EL (cell line): ENCODE measurements at places on chromosomes 6 and 20.

DNA sequence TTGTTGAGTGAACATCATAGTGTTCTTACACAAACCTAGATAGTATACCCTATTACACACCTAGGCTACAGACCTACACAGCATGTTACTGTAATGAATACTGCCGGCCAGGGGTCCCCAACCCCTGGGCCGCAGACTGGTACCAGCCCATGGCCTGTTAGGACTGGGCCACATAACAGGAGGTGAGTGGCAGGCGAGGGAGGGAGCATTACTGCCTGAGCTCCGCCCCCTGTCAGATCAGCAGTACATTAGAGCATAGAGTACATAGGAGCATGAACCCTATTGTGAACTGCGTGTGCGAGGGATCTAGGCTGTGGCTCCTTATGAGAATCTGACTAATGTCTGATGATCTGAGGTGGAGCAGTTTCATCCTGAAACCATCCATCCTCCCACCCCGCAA, 126.3 kb downstream of the PRND start:
- no peak for DNase-seq

DNA sequence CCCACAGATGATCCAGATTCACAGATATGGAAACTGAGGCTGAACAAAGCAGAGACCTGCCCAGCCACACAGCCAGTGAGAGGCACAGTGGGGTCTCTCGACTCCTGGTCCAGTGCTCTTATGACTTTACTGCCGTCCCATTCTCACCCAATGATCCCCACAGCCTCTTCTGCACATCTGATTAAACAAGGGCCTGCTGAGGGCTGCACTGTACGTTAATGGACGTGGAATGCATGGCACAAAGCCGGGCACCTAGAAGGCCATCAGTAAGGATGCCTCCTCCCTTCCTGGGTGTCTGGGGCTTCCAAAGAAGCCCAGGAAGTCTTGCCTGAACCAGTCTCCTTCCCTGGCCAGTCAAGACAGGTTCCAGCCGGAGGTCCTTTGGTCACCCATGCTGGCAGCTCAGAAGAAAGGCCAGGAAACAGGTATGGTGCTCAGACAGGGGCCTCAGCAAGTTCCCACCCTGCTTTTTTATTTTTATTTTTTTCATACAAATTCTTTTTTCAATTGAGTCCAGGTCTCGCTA, 3.8 kb downstream of the TFEB start:
- no peak for DNase-seq

DNA sequence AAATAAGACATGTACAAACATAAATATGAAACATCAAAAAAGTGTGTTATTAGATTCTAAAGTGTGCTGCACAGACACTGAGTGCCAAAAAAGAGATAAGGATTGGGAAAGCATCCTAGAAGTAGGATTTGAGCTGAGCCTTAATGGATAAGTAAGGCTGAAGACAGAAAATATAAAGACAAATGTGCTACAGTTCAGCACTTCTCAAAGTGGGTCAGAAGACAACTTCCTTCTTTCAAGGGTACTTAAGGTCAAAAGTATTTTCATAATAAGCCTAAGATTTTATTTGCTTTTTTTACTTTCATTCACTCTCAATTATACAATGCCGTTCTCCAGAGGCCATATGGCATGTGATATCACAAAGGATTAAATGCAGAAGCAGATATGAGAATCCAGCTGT, 16.8 kb downstream of the USP45 start:
- no peak for DNase-seq

GRCh38 chr6:26545627-26546026, 7.5 kb downstream of the HMGN4 start:
- DNase-seq, result no peak

GRCh38 chr6:162581988-162582780, 145.4 kb downstream of the PRKN start:
- DNase-seq, result no peak

DNA sequence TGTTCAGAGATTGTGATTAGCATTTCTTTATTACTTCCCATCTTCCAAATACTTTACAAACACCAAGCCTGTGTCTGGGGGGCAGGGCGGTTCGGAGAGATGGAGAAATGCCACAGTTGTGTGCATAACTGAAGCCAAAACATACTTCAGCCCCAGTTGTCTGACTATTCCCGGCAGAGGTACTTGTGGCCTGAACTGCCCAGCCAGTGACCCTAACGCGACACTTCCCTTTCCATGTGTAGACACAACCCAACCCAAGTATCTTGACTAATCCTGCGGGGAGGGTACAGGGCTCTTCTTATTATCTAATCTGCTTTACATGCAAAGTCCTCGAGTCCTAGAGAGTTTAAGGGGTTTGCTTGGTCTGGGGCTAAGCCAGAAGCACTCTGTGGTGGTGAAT, 46.2 kb downstream of the ISM1 start:
- no peak for DNase-seq

DNA sequence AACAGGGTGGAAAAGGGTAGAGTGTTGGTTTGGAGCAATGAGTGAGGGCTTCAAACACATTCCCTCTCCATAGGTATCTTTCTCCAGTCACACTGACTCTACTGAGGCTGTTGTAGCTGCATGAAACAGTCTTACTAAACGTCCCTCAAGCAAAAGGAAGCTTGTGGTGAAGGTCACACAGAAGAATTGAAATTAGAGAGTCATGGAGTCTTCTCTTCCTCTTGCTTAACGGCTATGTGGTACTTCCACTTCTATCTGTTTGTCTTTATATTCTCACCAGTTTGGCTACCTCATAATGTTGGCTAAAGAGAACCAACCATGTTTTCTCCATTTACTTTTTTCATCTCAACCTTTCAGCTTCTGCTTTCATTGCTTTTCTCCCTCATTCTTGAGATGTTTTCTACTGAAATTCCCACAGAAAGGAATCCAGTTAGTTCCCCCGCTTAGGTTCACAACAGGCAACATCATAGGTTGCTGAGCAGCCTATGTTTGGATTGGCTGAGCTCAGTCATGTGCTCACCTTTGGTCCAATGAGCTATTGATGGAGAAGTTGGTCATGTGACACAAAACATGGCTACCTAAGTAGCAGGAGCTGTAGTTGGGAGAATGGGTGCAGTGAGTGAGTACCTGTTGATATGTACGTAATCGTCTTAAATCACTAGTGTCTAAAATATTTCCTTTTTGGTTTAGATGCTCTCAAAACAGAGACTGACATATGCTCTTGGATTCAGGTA, 99.8 kb downstream of the SNAP25 start:
- DNase-seq, result no peak

- no peak for DNase-seq
Measured at GRCh38 chr6:15332446-15332845, 86.6 kb downstream of the JARID2 start.

DNA sequence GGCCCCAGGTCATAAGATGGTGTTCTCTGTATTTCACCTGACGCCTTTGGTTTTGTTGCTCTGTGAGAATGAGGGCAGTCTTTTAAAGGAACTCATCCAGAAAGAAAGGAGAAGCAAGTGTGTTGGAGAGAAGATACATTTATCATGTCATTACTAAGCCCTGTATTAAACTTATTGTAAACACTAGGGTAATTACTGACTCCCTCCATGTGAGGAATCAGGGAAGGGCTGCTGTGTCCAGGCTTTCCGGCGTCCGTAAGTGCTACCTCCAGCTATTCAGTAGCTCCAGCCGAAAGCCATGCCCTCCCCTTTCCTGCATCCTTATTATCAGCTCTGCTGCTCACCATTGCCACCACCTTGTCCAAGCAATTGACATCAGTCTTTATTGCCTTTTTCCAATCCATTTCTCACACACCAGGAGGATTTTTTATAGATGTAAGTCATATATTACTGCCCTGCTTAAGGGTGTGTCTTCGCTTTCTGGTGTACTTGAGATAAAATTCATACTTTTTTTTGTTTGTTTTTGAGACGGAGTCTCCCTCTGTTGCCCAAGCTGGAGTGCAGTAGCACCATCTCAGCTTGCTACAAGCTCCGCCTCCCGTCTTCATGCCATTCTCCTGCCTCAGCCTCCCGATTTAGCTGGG, 94.7 kb downstream of the RPP40 start:
- no peak for DNase-seq

DNA sequence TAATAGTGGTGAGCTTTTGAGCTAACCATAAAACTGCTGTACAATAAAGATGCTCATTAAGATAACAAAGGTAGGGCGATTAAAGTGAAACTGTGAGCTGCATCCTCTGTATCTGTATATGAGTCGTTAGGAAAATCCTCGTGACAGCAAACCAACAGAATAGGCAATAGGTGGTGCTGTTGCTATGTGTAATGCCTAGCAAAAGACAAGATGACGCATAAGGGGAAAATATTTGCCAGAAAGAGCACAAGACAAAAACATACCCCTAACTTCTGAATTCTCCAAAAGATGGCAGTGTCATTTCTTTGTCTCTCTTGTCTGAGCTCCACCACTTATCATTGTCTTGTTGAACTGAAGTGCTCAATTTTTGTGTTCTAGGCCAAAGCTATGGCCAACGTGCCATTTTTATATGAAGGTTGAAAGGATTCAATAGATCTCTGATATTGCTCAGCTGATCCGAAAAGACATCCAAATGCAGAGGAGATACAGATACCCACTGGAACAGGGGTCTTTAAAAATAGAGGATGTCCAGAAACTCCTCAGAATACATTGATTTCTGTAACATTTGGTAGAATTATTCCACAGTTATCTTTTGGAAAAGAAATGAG, 56.3 kb upstream of the ANKEF1 start:
- DNase-seq, result peak; percentile 86

DNA sequence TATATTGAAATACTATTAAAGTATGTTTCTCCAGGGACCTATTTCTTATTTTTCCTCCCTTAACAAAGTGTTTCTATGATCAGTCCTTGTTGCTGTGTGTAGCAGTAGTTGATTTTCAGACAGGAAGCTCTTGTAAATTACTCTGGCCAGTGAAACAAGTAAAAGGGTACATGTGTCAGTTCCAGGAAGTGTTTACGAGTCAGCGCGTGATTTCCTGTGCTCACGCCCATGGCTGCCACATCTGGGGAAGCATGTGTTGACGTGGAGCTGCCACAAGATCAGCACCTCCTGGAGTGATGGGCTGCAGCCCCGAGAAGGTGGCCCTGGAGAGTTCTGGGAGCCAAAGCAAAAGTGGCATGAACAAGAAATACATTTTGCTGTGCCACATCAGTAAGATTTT, 38.6 kb upstream of the GGTLC1 start:
- DNase-seq, result no peak

- DNase-seq, result peak; percentile 48
Measured at GRCh38 chr6:52284131-52284459, 447 bp downstream of the MCM3 start.

DNA sequence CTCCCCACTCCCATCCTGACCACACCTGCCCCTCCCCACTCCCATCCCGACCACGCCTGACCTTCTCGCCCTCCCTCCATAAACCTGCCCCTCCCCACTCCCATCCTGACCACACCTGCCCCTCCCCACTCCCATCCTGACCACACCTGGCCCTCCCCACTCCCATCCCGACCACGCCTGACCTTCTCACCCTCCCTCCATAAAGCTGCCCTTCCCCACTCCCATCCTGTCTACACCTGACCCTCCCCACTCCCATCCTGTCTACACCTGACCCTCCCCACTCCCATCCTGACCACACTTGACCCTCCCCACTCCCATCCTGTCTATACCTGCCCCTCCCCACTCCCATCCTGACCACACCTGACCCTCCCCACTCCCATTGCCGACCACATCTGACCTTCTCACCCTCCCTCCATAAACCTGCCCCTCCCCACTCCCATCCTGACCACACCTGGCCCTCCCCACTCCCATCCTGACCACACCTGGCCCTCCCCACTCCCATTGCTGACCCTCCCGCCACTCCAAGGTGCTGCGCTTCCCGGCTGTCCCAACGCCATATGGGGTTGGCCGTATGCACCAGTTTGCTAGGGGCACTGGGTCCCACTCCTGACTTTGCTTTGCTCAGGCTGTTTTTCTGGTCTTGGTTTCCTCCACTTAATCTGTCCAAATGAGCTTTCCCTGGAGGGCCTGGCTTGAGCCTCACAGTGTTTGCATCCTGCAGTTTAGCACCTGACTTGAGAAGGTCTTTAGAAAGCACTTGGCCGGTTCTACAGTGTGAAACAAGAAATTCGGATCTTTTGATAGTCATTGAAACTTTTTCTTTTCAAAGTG, 2.9 kb downstream of the KIF25 start:
- DNase-seq, result no peak

DNA sequence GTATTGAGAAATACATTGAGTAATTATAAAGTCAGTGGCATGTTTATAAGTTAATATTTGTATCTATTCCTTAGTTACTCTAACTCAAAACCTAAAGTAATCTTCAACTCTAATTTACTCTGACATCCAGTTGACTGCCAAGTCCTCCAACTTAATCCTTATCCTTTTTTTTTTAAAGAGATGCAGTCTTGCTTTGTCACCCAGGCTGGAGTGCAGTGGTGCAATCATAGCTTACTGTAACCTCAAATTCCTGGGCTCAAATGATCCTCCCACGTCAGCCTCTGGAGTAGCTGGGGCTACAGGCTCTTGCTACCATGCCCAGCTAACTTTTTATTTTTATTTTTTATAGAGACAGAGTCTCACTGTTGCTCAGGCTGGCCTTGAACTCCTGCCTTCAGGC, 24.4 kb downstream of the PTPN1 start:
- peak; percentile 84 for DNase-seq

DNA sequence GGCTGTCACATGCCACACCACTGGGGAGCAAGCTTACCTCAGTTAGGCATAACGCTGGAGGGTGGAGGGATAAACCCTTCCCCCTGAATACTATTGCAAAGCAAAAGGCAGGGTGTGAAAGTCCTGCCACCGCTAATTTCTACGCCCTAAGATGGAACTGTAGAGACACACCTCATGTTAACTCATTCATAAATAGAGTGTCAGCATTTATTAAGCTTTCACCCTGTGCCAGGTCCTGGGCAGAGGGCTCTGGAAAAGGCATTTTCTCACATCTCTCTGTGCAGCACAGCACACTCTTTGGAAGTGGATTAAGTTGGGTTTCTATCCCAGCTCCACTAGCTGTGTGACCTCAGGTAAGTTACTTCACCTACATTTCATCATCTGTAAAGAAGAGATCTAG, 21.8 kb downstream of the TMEM14B start:
- no peak for DNase-seq

- DNase-seq, result no peak
Measured at GRCh38 chr6:46219661-46220060, 48.9 kb upstream of the ENPP5 start.

DNA sequence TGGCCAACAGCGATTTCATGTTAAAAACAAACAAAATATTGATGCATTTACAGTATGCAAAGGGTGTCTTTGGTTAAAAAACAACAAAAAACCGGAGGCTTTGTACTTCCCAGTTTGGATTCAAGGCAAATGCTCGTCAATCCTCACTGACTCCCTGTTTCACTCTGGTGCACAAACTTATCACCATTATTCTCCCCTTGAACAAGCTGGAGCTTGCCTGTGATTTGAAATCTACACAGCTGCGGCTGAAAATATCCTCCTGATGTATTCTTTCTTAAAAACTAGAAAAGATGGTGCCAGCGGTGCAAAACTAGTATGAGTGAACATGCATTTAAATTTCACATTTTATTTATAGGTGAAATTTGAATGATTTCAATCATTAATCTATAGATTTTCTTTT, 3.3 kb downstream of the PERP start:
- no peak for DNase-seq

DNA sequence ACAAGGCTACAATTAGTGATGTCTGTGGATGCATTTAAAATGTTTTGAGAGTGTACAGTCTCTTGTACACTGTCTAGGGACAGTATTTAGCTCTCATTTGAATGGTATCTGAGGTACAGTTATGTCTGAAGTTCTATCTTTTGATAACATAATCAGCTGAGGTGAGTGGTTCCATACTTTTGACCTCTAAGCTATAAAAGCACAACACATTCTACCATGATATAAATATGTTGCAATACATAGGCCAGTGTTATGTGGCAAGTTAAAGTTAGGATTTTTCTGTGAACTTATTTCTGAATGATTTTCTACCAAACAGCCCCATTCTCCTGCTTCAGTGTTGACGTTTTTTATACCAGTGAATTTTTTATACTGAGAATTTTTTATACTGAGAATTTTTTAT, 77.6 kb downstream of the AKAP7 start:
- no peak for DNase-seq
